ENCODE measurements at places on chromosomes 11 and 22. TPM values are rescaled to one million over a fixed set of nuclear protein-coding genes. Genes with fewer than 3 reads are reported as not detected.

The ARSA gene
- total RNA-seq = 26.8 TPM

The CAPRIN1 gene
- 170 TPM for total RNA-seq

The KRTAP5-4 gene
- not detected for total RNA-seq

The BTBD18 gene
- total RNA-seq = not detected

The DUSP8 gene
- 2.8 TPM for total RNA-seq

The TREH gene
- not detected for total RNA-seq

The SPI1 gene
- total RNA-seq = 0.35 TPM

The MS4A12 gene
- total RNA-seq = not detected

The FBLN1 gene
- not detected for total RNA-seq

The VPS37C gene
- total RNA-seq = 14.9 TPM

The DLG2 gene
- total RNA-seq = 4.1 TPM

The KCNK4 gene
- total RNA-seq = not detected

The DMC1 gene
- 30.7 TPM for total RNA-seq

The GAL3ST3 gene
- 0.42 TPM for total RNA-seq

The SLC25A18 gene
- not detected for total RNA-seq

The RTN4RL2 gene
- 1.1 TPM for total RNA-seq

The NCAM1 gene
- 0.60 TPM for total RNA-seq

The FAM111B gene
- total RNA-seq = 7.4 TPM

The FADS3 gene
- total RNA-seq = 14.7 TPM

The CEP164 gene
- total RNA-seq = 32.5 TPM

The HSPB2 gene
- 0.19 TPM for total RNA-seq

The ASPHD2 gene
- total RNA-seq = 18.1 TPM

The MS4A6E gene
- total RNA-seq = not detected

The GRK3 gene
- total RNA-seq = 31.9 TPM

The GPHA2 gene
- 0.58 TPM for total RNA-seq

The MS4A1 gene
- total RNA-seq = 1.6 TPM

The MYOD1 gene
- not detected for total RNA-seq

The KRTAP5-9 gene
- not detected for total RNA-seq

The GLB1L3 gene
- total RNA-seq = 13.6 TPM

The OR52E2 gene
- total RNA-seq = not detected

The KCTD14 gene
- total RNA-seq = 0.34 TPM

The OR2AT4 gene
- total RNA-seq = not detected

The FAM227A gene
- total RNA-seq = 0.34 TPM

The NPAS4 gene
- total RNA-seq = not detected

The CCDC89 gene
- total RNA-seq = 0.22 TPM

The VPREB1 gene
- not detected for total RNA-seq

The KCNK7 gene
- total RNA-seq = 0.34 TPM

The LUZP2 gene
- not detected for total RNA-seq

The NRXN2 gene
- total RNA-seq = 0.37 TPM
